ENCODE measurements at places on chromosomes 12 and 14. TPM values are rescaled to one million over a fixed set of nuclear protein-coding genes. Genes with fewer than 3 reads are reported as not detected.

DNA sequence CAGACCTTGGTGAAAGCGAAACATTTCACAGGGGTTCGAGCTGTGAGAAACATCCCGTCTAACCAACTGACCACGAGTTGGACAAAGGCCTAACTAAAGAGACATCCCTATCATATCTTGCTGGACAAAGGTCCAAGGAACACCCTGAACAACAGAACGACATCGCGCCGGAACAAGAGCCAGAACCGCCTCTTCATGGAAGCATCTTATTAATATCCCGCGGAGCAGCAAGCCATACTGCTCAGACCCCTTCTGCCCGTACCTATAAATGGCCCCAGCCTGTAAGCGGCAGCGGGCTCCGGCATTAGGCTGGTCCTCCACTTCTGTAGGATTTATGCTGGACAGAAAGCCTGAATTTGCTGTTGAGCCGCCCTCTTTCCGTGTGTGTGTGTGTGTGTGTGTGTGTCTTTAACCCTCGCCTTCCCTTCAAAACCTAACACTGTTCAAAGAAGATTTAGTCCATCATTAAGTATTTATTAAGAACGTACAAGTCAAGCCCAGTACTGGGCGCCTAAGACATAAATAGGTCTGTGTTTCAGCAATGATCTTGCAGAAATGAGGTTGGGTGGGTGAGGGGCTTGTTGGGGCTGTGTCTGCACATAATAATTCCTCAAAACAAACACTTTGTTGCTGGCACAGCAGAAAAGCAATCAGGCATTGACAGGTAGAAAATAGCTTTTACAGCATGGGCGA lies 1.9 kb downstream of the SLC6A15 start:
- no peak for DNase-seq

- no peak for DNase-seq
These were observed 27.7 kb downstream of the DIO3 start for GRCh38 chr14:101588990-101589389.

DNA sequence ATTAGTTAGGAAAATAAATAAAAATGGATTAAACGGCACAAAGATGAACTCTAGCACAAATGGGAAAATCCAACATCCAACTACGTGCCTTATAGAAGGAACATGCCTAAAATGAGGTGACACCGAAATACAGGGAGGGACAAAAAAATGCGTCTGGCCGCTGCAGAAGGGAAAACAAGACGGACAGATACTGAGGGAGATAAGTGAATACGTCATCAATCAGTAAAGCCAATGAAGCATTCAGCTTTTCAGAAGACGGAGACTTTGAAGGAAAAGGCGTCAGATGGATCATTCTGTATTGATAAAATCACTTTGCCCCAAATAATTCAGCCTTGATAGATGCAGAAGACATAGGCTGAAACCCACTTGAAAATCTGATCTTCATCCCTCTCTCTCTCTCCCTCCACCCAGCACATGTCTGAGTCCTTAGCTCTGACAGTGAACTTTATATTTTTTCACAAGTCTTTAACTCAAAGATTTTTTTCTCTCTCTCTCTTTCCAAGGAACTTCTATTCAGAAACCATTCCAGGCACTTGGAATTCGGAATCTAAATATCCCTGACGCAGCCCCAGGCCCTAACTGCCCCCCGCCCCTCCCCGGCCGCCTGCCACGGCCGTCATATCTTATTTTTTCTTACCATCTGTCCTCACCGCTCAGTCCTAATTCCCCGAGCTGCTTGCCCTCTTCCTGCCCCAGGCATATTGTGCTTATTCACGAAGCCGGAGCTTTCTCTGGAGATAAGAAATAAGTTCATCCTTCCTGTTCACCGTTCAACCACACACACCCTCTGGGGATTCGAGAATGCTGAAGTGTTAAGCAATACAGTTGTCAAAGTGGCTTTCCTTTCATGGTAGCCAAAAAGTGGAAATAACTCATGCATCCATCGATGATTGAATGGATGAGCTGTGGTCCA lies 35.5 kb upstream of the RFLNA start:
- DNase-seq = no peak

DNA sequence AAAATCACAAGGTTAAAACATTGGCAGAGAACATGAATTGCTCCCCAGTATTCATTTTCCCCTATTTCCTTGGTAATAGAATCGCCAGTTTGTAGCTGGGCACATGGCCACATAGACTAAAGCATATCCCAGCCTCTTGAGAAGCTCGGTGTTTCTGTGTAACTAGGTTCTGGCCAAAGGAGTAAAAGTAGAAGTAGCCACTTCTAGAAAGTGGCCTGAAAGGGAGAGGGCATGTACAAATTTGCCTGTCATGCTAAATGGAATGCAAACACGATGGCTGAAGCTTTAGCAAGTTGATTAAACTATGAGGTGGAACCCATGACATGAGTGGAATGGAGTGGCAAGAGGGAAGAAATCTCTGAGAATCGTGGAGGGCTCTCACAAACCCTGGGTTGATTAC lies 173.7 kb upstream of the EGLN3 start:
- DNase-seq = no peak

GRCh38 chr14:92685784-92686355 lies 62.6 kb downstream of the LGMN start:
- DNase-seq = no peak

DNA sequence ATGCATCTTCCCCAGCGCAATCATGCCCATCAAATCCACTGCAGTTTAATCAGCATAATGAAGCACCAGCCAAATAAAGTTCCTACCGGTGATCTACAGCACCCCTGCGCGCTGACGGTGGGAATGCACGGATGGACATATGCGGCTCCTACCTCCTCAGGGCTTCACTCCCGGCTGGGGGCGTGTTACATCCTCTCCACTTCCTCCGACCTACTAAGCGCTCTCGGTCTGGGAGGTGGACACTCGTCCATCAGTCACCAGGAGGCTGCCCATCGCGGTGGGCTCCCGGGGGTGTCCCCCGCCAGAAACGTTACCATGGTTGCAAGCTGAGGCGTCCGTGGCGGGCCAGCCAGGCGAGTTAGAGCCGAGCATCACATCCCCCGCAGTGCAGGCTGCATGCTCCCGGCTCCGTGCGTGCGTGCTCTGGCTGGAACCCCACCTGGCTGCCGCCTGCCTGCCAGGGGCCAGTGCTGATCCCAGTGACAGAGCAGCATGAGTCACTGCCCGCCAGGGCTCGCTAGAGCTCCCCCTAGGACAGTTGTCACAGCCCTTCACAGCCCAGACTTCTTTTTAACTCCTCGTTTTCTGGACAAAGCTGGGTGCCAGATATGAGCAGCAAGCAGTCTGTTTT lies 73.0 kb downstream of the CIT start:
- DNase-seq = peak; percentile 87

DNA sequence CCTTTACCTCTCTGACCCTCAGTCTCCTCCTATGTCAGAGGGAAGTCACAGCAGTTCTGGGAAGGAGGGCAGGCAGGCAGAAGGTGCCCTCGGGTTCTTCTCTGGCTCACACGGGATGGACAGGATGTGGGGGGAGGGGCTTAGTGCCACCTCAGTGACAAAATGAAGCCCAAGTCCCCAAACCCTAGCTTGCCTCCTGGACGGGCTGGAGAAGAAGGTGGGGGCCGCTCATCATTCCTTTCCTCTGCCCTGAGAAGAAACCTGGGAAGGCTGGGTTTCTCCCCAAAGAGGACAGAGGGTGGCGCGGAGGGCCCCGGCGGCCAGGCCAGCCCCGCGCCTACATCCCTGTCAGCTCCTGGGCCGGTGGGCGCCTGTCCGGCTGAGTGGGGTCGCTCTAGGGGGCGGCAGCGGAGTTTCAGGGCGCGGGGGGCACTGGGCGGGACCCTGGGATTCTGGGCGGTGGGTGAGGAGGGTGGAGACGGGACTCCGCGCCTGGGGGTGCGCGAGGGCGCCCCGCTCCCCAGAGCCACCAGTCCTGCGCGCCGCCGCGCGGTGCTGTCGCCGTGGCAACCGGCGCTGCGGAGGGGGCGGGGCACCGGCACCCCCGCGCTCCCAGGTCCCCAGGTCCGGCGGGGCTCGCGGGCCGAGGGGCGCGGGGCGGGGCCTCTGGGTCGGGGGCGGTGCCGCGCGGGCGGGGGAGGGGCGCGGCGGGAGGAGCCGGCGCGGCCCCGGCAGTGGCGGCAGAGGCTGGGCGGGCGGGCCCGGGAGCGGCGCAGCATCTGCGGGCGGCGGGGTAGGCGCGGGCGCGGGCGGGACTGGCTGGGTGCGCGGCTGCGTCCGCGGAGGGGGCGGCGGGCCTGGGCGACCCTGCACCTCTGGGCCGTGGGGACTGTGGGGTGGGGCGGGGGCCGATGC lies at the start of gene TMEM121:
Gene TMEM121 (plus strand): TSS at position 723 of the 915 bp plus-strand sequence. CDS start 2,252 bp downstream, outside the sequence.
- peak; percentile 58 for DNase-seq

IRF2BPL gene
- total RNA-seq = 26.3 TPM

TMCC3 gene
- 61.6 TPM for total RNA-seq

Measured in psoas muscle (tissue), 8 donors.